ENCODE measurements at places on chromosomes 2 and 18.

DNA sequence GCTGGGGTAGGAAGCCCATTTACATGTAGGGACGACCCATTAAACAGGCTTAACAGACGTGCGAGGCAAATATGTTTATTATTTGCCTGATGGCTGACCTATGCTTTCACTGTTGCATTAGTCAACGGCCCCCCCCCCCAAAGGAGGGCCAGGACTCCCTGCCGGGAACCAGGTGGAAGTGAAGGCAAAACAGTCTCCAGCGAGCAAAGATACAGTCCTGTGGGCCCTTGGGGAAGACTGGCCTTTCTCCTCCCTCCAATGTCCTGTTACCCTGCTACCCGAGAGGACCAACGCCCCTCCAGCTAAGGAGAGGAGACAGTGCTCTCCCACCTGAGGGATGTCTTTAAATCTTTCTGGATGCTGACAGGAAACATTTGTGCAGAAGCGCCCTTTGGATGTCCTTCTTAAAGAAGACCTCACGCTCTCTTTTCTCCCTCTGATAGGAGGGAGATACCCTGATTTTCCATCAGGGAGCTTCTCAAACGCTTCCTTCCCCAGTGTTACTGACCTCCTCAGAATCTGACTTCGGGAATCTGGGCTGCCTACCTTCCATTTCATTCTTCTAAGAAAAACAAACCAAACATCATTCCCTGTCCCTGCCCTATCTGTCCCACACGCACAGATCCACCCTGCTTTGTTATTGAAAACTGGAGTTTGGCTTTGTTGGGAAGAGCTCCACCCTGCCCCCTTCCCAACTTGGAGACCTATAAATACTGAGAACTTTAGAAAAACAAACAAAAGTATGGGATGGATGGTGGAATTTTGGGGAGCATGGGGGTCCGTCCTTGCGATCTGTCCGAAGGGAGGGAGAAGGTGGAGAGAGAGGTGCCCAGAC, 135.9 kb upstream of the SIX3 start:
- DNase-seq: no peak

- peak; percentile 48 for DNase-seq
Measured at GRCh38 chr2:39375917-39376316, 61.2 kb downstream of the MAP4K3 start.

GRCh38 chr18:378079-378478, 110.2 kb upstream of the THOC1 start:
- DNase-seq: no peak

DNA sequence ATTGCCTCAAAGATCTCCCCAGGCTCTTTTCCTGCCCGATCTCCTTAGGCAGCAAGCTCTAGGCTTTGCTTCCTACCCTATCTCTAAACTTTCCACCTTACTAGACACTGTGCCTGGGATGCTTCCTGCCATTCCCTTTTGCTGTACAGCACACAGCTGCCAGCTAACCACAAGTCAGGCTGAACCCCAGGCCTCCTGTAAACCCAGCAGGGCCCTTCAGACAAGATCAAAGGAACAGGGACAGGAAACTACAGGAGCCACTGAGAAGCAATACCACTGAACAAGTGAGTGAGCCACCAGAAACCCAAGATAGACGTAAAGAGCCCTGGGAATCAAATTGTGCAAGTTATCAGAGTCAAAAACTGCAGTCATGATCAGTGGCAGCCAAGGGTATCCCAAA, 180.7 kb downstream of the SUCLG1 start:
- DNase-seq: no peak

DNA sequence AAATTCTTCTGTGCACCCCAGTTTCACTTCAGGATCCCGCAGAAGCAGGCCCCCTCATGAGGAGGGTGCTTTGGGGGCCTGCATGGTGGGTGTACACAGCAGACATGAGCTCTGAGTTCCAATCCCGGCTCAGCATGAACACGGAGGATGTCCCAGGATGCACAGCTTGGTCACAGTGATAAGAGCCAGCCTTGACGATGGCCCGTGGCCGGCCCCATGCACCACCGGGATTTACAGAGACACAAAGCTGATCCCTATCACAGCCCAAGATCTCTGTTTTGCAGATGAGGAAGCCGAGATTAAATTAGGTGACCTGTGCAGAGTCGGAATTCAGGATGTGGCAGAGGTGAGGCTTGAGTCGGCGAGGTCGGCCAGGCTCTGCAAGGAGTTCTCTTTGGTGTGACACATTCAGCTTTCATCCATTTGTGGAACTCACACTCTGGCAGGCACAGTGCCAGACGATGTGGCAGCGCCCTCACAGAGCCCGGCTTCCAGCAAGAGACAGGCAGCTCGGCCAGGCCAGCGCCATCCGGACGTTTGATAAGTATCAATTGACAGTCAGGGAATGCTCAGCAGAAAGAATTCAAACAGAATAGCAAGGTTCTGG, 456.3 kb upstream of the MYT1L start:
- DNase-seq: no peak

DNA sequence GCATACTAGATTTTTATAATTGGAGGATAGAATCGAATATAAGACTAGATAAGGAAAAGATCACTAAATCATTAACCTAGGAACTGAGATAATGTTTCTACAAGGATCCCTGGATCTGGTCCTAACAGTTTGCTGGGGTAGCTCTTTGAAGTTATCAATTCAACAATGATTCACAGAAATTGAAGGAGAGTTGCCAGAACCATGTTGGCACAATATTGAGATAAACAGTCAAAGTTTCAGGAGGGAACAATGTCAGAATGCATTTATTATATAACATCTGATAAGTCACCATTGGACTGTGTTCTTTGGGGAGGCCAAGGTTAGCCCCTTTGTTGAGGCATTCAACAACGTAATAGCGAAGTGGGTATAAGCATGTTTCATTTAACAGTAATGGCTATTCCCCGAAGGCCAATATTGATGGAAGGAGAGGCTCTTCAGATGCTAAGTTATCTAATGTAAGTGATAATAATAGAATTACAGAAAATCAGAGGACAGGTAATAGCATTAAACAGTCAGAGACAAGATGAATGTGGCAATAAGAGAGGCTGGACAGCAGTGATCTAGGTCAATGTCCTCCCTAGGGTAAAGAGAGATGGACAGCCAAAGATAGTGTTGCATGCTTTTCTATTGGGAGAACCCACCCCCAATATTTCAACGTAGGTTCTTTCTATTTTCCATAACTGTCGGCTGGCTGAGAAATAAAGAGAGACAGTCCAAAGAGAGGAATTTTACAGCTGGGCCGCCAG, 604.8 kb upstream of the GYPC start:
- no peak for DNase-seq

- DNase-seq: no peak
Measured at GRCh38 chr2:8149007-8149405, 532.9 kb upstream of the ID2 start.

DNA sequence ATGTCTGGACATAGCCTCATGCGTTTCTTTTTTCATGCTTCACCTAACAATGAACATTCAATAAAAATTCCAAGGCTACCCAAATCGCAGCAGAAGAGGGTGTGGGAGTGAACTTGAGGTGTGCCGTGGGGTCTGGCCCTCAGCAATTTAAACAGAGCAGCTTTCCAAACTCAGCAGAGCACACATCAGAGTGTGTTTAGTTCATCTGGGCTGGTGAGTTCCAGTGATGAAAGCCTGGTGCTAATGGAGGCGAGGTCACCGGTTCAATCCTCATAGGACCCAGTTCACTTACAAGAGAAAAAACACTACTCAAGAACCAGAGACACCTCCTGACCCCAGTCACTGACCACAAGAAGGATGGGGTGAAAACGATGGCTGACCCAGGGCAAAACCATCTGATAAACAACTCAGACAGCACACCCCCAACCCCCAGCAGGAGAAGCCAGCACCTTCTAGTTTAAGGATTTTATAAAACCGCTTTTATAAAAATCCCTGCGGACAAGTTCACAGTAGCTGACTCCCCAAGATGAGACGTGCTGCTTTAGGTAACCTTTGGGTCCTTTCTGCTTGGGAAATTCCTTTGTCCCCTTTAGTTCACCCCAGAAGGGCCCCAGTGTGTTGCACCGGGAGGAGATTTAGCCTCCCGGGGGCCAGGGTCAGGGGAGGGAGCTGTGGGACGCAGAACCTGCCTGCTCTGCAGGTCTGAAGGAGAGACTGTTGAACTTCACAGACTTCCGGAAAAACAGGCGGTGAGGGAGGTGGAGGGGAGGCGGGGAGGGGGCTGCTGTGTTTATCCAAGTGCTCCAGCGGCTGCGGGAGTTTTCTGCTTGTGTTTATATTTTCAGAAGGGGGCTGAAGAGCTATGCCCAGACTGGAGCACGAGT, 152.7 kb upstream of the SOX11 start:
- no peak for DNase-seq

DNA sequence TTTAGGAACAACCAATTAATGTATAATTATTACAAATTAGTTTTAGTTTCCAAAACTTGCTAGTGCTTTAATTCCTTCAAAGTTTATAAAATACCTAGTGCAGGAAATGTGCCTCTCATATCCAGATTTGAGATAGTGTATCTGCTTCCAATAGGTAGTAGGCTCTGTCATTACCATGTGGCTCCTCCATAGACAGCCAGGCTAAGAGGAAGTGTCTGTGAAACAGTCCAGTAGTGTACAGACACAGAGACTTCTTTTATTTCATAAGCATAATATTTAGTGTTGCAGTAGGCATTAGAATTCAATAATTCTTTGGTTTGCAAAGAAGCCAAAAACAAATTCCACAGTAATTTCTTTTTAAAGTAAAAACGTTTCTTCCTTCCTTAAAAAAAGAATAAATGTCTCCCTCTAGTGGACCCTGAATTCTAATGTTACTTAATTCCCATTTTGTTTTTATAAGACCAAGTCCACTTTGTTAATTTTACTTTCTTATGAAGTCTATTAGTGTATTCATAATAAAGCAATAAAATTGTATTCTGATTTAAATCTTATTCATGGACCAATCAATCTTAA, 101.2 kb downstream of the NEB start:
- DNase-seq: peak; percentile 17

GRCh38 chr2:120108749-120109148, 95.9 kb downstream of the EPB41L5 start:
- no peak for DNase-seq

- no peak for DNase-seq
Measured at GRCh38 chr2:239355724-239356123, 45.1 kb downstream of the HDAC4 start.

DNA sequence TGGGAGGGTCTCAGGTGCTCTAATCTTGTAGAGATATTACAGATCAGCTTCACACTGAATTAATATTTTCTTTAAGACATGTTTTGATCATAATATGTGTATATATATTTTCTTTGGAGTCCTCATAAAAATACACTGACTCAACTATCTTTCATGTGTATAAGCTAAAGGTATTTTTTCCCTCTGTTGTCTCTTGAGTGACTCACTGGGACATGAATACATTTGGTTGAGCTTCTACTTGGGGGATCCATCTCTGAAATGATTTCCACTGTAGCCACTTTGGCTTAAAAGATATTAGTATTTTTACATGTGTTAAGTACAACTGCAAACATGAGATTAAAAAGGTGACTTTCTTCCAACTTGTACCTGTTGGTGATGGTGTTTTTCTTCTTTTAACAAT, 140.8 kb downstream of the TTN start:
- DNase-seq: no peak

DNA sequence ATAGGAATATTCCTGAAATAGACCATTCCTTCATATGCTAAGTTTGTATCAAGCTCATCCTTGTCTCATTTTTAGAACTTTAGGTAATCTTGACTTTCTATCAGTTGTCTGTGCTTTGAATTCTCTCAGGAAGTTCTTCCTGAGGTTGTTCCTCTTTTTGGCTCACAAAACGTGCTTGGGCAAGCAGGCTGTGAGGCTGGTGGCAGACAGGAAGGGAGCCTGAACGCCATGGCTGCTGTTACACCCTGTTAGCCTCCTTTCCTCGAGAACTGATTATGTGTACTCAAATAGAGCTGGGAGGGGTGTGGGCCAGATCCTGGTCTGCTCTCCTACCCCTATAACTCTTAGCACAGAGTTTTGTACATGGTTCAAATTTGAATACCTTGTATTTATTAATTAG, 136.4 kb upstream of the CELF4 start:
- DNase-seq: peak; percentile 33

DNA sequence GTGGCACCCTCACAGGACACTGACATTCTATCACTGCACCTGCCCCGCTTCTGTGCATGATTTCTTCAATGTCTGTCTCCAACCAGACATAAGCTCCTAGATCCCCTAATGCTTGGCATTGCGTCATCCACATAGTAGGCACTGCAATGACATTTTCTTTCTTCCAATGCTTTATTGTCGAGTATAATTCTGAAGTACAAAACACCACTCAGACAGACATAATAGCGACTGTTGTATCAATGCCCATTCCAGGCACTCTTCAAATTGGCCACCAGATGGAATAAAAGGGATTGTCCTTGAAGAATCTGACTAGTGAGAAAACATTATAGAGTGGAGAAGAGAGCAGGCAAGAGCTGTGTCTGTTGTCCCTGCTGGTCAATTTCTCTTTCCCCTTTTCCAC, 89.0 kb downstream of the LPIN1 start:
- no peak for DNase-seq

- no peak for DNase-seq
Measured at GRCh38 chr2:122636097-122636496, 880.6 kb downstream of the TSN start.

DNA sequence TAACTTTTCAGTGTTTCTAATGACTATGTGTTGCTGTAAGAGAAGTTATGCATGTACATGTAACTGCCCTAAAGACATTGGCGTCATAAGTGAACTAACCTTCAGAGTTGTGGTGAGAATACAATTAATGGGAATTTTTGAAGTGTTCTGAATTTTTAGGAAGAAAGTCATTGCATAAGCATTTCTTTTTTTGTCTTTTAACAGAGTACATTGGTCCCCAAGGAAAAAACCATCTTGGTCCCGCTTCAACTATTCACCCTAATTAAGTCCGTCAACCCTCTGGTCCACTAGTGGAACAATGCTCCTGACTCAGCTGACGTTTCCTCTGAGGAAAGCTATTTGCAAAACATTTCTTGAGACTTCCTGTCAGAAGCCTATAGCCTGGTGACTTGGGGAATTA, 41.1 kb upstream of the VIT start:
- DNase-seq: no peak

DNA sequence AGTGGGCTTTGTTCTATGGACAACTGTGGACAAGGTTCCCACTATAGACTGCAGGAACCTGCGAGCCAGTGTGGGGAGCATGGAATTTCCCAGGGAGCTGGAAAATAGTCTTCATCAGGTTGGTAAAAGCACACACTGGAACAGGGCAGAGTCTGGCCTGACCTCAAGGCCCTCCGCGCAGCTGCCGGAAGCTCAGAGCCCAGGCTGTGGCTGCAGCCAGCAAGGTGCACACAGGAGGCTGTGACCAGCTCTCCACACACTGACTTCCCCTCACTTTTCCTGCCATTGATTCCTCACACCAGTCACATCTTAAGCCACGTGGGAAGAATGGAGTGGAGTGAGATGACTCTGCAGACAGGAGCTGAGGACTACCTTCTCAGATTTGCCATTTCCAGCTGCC, 19.1 kb downstream of the MAL start:
- DNase-seq: no peak

- no peak for DNase-seq
Measured at GRCh38 chr2:54429811-54430551, 26.1 kb upstream of the SPTBN1 start.

All from inflammatory macrophage (primary cell).